ENCODE measurements at places on chromosomes 11 and 22.
A peak's percentile ranks its signal among the peaks of the same experiment; 100 is the strongest.

DNA sequence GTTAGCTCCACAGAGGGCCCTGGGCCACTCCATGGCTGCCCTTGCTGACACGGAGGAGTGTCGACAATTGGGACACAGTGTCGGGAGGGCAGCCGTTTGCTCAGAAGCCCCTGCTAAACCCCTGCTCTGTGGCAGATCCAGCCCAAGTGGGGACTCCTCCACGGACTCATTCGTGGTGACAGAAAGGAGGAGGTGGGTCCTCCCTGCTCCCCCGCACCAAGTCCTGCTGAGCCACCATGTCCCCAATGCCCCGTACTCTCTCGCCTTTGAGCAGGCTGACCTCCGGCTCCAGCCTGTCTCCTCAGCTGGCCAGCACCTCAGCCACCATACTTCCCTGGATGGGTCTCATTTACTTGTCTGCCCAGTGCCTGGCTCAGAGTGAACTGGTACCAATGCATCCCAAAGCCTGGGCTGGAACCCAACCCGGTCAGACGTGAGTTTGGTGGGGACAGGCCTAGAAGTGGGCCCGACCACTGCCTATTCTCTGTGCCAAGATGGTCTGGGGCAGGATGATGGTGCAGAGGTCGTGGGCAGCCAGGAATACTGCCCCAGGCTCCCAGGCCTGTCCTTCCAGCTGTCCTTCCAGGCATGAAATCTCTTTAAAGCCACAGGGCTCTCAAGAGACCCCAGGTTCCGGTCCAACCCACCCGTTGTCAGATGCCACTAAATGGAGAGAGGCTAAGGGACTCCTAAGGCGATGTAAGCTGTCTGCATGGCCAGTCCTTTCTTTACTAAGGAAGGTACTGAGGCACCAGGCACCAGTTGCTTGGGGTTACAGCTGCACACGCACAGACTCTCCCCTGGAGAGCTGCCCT is 4.3 kb downstream of the CBX6 start:
- DNase-seq, result no peak

- DNase-seq, result no peak
Observed at GRCh38 chr11:2306877-2307500, 5.2 kb downstream of the TSPAN32 start.

- DNase-seq, result no peak
Observed at GRCh38 chr11:42589286-42589685, 722.5 kb upstream of the API5 start.

DNA sequence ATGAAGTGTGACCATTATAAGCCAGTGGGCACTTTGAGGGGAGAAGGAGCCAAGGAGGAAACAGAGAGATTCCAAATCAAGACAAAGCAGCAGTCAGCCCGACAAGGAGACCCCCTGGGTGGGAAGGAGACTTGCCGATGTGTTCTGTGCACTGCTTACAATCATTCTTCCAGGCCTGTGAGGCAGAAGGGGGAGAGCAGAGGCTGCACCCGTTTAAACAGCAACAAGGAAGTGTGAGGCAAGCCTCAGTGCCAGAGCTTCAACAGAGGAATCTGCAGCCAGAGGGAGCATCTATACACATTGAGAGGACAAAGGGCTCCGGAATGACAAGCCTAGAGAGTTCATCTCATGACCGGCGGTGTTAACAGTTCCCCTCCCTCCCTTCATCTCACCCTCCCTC is 121.1 kb downstream of the NXPE2 start:
- no peak for DNase-seq

DNA sequence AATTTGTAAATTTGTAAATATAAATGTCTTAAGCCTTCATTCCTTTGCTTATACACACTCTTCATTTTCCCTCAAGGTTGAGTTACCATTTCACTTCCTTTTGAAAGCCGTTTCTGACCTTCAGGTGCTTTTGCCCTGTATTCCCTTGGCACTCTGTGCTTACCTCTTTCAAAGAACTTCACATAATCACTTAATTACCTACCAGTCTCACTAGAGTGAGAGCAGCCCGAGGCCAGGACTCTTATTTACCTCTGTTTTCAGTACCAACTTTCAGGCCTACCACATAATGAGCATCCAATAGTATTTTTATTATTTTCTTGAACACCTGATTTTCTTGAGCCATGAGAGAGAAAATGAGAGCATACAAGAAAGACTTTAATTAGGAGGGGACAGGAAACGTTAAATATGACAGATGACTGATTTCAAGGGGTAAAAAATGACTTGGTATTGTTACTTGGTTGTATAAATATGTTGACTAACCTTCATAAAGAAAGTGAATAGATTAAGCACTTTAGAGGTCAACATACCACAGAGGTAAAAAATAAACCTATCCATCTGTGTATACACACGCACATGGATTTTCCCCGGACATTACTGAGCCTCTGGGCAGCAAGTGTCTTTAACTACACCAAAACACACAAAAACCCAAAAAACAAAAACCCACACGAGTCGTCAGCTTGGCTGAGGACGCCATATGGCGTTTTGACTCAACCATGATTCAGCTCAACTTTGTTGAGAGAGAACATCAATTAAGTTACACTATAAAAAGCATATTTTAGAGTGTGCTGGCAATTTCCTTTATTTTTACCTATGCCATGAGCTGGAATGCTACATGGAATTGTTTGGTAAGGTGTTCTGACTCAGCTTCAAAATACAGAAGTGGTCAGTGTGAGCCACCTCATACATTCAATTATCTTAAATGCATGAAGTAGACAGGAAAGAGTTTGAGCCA is 7.6 kb downstream of the ATXN10 start:
- peak; percentile 59 for DNase-seq

GRCh38 chr22:19134176-19134831 is 3.2 kb downstream of the TSSK2 start:
- no peak for DNase-seq
